NCI-H187 (cell line): ENCODE measurements at places on chromosomes 5 and 9.

DNA sequence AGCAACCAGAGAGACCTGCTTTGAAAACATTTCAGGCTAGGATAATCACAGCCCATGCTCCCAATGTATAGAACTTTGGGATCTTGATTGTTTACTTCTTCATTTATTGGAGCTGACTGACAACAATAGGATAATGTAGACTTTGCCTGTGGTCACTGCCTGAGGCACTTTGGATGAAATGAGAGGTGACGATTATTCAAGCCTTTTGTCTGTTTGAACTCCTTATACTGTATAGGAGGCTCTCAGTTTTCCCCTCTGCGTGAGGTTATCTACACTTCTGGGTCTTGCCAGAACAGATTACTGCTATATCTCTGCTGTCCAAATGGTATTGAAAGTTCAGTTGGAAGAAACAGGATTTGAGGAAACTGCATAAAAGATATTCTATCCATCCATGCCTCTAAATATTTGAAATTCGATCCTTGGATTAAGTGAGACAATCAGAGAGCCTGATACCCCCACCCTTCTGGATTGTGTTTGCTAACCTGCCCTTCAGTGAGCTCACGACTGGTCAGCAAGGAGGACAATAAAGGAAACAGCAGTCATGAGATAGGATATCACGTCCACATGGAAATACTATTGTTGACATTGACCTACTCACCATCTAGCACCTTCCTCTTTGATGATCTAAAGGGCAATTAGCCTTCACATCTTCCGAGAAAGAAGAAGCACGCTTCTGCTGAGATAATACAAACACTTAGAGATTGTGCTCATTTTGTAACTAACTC lies 98.1 kb downstream of the DOCK8 start:
- DNase-seq = no peak

GRCh38 chr5:142324136-142324870 lies 518 bp downstream of the SPRY4 start:
- no peak for DNase-seq

DNA sequence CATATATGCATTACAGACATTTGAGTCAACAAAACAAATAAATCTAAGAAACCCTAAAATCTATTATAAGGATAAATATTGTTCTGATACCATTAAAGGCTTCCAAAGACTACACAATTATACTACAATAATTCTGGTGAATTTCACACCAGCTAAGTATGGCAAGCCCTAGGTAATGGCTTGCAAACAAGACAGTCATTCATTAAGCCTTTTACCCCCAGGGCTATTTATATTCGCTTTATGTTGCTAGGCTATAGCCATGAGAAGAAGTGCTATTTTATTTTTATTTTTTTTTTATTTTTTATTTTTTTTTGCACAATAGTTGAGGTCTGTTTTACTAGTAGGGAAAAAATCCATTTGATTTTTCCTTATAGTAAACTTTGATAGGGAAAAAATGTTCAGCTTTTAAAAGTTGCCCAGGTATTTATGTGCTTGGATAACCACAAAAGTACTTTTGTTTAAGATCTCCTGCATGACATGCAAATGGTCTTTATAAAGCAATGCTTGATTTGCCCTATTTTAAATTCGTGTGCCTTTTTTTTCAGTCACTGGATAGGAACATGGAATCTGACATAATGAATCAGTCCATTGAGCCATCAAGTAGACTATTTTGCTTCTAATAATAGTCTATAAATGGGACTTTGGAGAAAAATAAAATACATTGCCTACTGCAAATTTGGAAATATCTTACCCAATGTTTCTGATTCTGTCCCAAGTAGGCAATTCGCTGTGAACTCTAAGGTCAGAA lies 946.3 kb upstream of the COX7C start:
- DNase-seq = no peak

GRCh38 chr5:129658801-129659200 lies 89.1 kb upstream of the MINAR2 start:
- no peak for DNase-seq

DNA sequence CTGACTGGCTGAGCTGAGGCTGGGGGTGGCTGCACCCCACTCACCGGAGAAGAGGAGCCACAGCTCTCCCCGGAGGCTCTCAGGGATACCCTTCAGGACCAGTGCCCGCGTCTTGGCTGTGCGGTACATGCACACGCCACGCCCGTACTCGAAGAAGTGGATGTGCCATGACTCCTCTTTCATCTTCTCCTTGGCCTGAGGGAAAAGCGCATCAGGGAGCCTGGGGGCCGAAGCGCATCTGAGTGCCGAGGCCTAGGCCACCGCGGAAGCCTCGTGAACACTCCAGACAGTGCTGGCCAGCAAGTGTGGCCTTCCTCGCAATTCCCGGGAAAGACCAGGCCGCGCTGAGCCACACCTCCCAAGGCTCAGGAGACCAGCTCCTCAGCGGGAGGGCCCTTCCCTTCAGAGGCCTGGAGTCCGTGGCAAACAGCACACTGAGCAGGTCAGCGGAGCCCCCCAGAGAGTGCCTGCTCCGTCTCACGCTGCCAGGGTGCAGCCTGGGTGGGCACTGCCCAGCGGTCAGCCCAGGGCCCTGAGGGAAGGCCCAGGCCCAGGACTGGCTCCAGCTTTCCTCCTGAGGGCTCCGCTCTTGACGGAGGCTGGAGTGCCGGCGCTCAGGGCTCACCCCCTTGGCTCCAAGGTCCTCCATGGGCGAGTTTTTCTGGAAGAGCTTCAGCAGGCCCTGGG lies 20.5 kb upstream of the MRNIP start:
- DNase-seq = no peak

DNA sequence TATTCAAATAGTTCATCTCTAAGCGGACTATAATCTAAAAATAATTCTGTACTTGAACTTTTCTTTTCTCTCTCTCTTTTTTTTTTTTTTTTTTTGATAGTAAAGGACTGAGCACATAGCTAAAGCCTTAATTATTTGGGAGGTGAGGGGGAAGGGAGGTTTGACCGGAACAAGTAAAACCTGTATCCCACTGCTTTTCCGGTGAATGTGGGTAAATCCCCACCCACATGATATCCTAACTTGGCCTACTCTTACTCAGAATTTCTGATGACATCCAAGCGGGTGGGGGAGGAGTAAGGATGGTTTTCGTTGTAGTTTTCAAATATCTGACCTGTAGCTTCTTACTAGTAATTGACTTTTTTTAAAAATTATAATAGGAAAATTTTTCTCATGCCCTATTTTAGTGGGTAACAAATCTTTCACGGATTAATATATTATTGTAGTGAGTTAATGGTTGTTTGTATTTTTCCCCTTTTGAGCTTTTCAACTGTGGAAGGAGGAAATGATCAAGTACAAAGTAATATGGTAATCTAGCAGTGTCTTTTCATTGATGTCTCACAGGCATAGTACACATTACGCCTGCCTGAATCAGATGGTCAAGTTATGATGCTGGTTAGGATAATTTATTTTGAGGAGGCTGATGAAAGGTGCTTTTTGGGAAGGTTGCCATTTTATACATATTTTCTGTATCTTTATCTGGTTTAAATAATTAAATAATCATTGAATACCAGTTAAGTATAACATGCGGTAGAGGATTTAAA lies 2.2 kb upstream of the ELL2 start:
- no peak for DNase-seq

DNA sequence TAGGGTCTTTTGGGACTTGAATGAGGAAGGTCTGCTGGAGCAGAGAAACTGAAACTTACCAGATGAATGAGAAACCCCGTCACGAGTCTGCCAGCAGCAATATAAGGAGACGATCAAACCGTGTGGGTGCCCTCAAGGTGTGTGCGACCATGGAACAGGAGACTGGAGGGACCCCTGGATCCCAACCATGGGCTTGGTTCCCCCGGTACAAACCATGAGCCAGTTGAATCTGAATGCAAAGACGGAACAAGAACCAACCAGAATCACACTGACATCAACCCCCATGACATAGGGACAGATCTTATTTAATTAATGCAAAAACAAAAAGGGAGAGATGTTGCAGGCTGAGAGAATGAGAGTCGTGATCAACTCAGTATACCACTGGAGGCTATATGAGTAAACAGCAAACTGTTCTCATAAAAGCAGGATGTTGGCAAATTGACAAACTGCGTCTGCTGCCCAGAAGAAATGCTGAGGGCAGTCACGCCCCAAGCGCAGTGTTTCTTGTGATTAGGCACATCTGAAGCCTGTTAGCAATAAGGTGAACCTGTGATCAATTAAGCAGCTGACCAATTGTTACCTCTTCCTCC lies 475.5 kb upstream of the ACO1 start:
- no peak for DNase-seq

DNA sequence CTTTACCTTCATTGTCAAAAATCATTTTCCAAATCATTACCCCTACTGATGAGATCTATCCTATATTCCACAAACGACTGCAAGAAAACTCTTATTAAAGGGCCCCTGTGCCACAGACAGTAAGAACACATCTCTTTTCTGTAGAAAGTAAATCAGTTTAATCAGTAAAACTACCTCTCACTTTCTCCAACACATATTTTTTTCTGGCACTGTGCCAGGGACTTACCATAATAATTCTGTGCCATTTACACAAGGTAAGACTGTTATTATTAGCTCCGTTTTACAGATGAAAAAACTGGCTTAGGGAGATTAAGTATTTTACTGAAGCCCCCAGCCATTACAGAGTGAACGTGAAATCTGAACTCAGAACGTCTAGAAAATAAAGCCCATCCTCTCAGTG lies 587.0 kb upstream of the COX7C start:
- no peak for DNase-seq
